ENCODE measurements at places on chromosomes 1 and 21.

GRCh38 chr1:26019641-26020315 is 1.8 kb upstream of the EXTL1 start:
- peak; percentile 73 for DNase-seq

DNA sequence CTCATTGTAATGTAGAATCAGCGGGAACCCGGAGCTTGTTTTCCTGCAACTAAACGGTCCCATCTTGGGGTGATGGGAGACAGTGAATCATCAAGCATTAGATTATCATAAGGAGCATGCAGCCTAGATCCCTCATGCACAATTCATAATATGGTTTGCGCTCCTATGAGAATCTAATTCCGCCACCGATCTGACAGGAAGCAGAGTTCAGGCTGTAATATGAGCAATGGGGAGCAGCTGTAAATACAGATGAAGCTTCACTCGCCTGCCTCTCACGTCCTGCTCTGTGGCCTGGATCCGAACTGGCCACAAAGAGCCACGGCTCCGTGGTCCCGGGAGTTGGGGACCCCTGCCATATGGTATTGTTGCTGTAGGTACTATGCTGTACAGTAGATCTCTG is 1.6 kb downstream of the IFI44 start:
- DNase-seq = peak; percentile 82

GRCh38 chr21:21109736-21110135 is 111.5 kb downstream of the NCAM2 start:
- no peak for DNase-seq

DNA sequence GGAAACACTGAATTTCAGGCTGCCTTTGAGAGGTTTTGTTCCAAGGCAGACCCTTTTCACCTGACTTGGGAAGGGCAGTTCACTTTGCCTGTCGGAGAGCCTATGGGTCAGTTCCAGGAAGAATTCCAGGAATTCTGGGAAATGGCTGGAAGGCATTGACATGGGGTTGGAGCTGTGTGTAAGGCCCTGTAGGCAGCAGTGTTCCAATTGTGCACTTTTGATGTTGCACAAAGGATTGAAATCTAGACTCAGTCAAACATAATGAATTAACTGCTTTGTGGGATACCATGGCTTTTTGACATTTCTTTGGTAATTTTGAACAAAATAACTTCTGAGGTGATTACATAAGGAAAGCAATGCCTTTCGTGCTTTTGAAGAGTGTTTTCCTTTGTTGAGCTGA is 184.6 kb downstream of the SDCCAG8 start:
- DNase-seq = no peak

GRCh38 chr1:43269627-43270375 is at the start of gene TMEM125:
Gene TMEM125 (plus strand): TSS chr1:43269983. CDS start chr1:43272723, 2,740 bp downstream.
- DNase-seq = no peak
